ENCODE measurements at places on chromosomes 1 and 21.

DNA sequence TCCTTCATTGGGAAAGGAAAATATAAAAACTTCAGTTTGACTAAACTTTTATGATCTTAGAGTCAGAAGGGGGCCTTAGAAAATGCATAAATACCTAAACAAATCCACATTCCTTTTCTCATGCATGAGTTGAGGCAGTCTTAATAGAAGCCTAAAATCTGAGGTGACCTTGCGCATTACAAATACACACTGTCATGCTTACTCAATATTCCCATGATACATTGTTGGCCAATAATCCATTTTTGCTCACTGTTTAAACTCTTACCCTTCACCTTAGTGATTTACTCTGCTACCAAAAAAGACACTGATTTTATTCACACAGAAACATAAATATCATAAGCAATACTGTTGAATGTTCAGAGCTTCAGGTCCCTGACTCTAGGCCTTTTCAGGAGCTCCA lies 19.1 kb upstream of the TMCO1 start:
- DNase-seq, result no peak

- no peak for DNase-seq
Observed at GRCh38 chr1:87061742-87062156, 147.3 kb downstream of the HS2ST1 start.

- peak; percentile 79 for DNase-seq
Observed at GRCh38 chr1:2046174-2046917, 3.9 kb upstream of the PRKCZ start.

- peak; percentile 69 for DNase-seq
Observed at GRCh38 chr1:10958614-10959013, 53.8 kb upstream of the TARDBP start.

DNA sequence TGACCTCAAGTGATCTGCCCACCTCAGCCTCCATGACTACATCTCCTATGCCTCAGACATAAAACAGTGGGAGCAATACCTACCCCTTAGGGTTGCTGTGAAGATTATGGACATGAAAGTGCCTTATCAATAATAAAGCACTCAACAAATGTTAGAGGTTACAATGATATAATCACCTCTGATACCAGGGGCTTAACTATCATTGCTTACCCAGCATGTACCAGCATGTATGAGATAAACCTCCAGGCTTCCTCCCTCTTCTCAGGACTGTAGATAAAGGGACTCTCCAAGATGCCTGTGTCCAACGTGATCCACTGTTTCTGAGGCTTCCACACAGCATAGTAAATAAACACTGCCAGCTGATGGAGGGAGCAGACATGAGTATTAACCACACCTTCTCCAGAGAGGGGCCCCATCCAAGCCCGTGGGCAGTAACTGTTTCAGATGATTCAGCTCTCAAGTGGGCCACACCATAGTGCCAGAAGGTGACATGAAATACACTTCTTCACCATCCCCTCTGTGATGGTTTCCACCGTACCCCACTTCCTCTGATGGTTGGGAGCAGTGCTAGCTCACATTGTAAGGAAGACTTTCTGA lies 26.2 kb downstream of the RHBDL2 start:
- DNase-seq, result no peak

DNA sequence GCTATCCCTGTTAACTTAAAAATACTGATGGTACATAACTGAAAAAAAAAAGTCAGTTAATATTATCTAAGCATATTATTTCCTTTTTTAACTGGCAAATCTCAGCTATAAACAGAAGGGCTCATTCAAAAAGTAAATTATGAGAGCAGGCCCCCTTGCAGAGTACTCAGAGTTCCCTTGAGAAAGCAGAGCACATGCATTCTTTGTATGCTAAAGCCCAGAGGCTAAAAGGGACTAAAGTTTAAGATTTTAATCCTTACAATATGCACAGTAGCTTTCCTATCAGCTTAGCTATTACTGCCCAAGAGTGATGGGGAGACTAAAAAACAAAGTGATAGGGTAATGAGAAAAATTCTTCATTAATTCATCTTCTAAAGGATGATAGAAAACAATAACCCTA lies 18.5 kb downstream of the SLC16A1 start:
- DNase-seq, result no peak

- no peak for DNase-seq
Observed at GRCh38 chr1:1119272-1119890, 3.5 kb upstream of the C1orf159 start.

GRCh38 chr1:178196631-178197030 lies 102.7 kb downstream of the RASAL2 start:
- no peak for DNase-seq

DNA sequence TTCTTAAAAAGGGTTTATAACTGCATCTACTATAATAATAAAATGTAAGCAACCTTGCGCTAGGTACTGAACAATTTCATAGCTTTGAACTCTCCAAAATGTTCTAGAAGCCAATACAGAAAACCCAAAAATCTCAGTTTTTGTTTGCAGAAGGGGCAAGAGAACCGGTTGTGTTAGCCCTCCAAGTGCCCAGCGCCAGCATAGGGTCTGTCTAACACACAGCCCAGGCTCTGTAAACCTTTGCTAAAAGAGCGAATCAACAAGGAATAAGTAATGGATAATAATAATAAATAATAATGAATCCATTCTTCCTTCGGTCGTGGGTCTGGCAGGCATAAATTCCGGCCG lies 333 bp upstream of the CHAF1B start:
- DNase-seq, result no peak

Data from T47D (cell line).